Metanephros (tissue), 2 donors: ENCODE measurements at places on chromosomes 16 and 17. TPM values are rescaled to one million over a fixed set of nuclear protein-coding genes. Genes with fewer than 3 reads are reported as not detected.

The TEKT5 gene
- 0.64 TPM for total RNA-seq

The CD300LF gene
- total RNA-seq = 3.0 TPM

The KRTAP2-1 gene
- total RNA-seq = not detected

The SLC38A10 gene
- 63.1 TPM for total RNA-seq

The MEFV gene
- 2.9 TPM for total RNA-seq

The TBX4 gene
- 0.58 TPM for total RNA-seq

The EXOSC6 gene
- total RNA-seq = 28.8 TPM

The LPO gene
- total RNA-seq = not detected

The OTOA gene
- 0.18 TPM for total RNA-seq

The AXIN2 gene
- 40.6 TPM for total RNA-seq

The C1QTNF8 gene
- not detected for total RNA-seq

The LCAT gene
- 10.1 TPM for total RNA-seq

The LGALS9B gene
- total RNA-seq = not detected

The ACSF3 gene
- 36.1 TPM for total RNA-seq

The UTS2R gene
- total RNA-seq = 0.29 TPM

The SLC43A2 gene
- 42.3 TPM for total RNA-seq
